Caco-2 (cell line): ENCODE measurements at places on chromosomes 12 and 14.

- no peak for DNase-seq
Observed at GRCh38 chr12:23662966-23663365, 286.5 kb downstream of the SOX5 start.

GRCh38 chr12:63124778-63125177 is 26.2 kb downstream of the AVPR1A start:
- DNase-seq = no peak

DNA sequence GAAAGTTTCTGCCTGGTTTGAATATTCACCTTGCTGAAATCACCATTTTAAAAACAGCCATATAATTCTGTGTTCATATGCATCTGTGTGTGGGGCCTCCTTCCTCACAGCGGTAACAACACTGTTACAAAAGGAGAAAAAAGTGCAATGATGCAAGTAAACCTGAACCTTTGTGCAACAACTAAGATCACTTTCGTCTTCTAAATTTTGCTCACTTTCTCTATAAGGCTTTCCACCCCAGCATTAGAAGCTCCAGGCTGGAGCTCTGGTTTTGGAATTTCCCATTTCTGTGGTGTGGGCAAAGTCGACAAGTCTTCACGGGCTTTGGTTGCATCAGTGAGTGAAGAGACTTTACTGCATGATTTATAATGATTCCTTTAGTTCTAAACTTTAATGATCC is 18.4 kb downstream of the FGD6 start:
- no peak for DNase-seq

DNA sequence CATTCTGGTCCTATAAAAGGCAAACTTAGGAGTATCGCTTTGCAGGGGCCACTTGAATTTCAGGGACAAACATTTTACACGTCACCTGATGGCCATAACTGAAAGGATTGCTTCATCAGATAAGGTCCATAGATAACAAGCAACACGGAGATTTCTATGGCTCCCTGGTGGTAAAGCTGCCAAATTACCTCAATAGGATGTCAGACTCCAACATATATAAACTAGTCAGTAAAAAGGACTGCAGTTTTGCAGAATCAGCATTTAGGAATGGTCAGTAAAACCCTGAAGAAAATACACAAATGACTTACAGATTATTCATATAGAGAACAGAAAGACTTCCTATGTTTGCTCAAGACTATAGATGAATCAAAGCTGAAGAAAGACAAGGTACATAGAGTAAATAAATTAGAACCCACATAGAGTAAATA is 66.1 kb upstream of the GRIP1 start:
- DNase-seq = no peak

- no peak for DNase-seq
Observed at GRCh38 chr14:85263916-85264675, 265.8 kb upstream of the FLRT2 start.

DNA sequence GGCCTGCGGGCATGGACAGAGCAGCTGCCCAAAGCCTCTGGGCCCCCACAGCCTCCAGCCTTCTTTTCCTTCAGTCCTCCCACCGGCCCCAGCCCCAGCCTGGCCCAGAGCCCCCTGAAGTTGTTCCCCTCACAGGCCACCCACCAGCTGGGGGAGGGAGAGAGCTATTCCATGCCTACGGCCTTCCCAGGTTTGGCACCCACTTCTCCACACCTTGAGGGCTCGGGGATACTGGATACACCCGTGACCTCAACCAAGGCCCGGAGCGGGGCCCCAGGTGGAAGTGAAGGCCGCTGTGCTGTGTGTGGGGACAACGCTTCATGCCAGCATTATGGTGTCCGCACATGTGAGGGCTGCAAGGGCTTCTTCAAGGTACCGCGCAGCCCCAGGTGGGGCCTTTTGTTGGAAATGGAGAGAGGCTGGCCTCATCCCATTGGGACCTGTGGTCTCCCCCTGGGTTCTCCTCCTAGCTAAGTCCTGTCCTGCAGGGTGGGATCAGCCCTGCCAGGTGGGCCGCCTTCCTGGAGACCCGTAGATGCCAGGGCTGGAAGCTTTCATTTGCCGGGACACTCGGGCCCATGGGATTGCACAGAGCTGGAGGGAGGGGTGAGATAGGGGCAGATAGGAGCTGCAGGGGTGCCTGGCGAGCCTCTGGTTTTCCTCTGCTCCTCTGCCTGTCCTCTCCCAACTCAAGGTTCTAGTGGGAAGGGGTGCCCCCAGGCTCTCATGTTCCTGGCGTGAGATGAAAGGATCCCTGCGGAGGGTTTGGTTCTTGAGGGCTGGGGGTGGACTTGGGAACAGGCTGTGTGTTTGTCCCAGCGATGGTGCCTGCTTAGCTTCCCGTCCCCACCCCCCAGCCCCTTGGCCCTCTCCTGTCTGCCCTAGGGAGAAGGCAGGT is 3.8 kb downstream of the NR4A1 start:
- DNase-seq = no peak

GRCh38 chr12:94761559-94761958 is 111.2 kb upstream of the TMCC3 start:
- DNase-seq = no peak

GRCh38 chr12:22615963-22616501 is 8.9 kb upstream of the ETNK1 start:
- DNase-seq = no peak

GRCh38 chr14:84646786-84647500 is 883.0 kb upstream of the FLRT2 start:
- DNase-seq = no peak

GRCh38 chr14:97281741-97282140 is 484.6 kb downstream of the VRK1 start:
- DNase-seq = no peak
